Dorsolateral prefrontal cortex (tissue), 122 donors: ENCODE measurements at places on chromosomes 4 and X. TPM values are rescaled to one million over a fixed set of nuclear protein-coding genes. Genes with fewer than 3 reads are reported as not detected.

- DNase-seq, result no peak
These were observed 53.9 kb downstream of the PRPS1 start for GRCh38 chrX:107682256-107682655.

DNA sequence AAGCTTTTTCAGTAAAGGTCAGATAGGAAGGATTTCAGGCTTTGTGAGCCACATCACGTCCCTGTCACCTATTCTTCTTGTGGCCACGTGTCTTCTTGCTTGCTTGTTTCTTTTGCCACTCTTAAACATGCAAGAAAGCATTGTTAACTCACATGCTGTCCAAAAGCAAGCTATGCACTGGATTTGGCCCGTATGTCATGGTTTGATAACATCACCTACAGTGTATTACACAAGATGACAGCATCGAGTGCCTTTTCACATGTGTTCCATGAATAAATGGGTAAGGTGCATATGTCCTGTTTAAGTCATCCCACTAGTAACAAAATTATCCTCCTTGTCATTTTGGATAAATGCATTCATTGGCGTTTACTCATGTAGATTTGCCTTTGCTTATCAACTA is 468.0 kb upstream of the FAT1 start:
- DNase-seq, result no peak

DNA sequence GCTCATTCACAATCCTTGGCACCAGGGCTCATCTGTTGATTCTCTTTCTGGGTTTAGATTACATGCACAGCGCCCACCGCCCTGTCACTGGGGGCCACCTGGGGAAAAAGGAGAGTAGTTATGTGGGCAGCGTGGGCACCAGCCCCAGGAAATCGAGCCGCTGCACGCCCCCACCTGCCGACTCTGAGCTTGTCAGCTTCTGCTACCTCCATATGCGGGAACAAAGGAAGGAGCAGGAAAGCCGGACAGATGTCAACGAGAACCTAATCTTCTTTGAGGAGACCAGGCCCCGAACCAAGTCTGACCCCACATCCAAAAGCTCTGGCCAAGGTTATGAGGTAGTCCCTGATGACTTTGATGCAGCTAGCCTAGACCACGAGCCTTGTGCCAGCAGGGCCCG is 31.0 kb upstream of the PRPS1 start:
- DNase-seq, result no peak

- DNase-seq, result no peak
These were observed 50.4 kb downstream of the TBC1D9 start for GRCh38 chr4:140705625-140706275.

DNA sequence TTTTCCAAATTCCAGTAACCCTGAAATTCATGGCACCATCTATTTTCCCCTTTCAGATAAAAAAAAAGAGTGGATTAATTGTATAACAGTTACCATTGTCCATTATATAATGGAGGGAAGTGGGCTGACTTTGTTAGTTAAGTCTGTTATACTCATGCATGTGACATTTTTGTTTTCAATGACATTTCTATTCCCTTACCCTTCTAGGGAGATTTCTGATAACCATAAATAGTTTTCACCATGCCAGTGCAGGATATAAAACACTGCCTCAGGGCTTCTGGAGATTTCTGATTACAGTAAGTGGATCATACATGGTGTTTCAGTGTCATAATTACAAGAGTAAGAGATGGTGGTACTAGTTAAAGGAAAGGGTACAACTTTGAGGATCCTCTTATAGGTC is 45.5 kb downstream of the SUPT20HL1 start:
- DNase-seq, result no peak

GRCh38 chr4:117777721-117778120 is 256.6 kb upstream of the NDST3 start:
- DNase-seq, result no peak

- no peak for DNase-seq
These were observed 48.0 kb upstream of the LAS1L start for GRCh38 chrX:65582450-65583082.

- DNase-seq, result no peak
These were observed 3.9 kb upstream of the KLHL8 start for GRCh38 chr4:87224141-87224923.

DNA sequence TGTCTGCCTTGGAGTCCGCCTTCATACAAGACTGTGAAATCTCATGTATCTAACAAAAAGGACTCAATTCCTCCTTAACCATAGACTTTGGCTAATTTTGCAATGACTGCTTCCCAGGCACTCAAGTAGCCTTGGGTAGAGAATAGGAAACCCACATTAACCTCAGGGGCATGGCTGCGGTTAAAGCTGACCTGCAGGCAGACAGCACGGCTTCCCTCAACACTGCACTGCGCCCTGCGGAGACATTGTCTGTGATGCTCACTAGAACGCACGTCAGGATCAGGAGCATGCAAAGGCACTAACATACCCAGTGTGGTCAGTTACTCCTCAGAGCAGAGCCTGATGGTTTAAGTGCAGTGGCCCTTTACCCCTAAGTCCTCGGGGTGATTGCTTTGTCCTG is 10.3 kb upstream of the GPR143 start:
- DNase-seq, result no peak

DNA sequence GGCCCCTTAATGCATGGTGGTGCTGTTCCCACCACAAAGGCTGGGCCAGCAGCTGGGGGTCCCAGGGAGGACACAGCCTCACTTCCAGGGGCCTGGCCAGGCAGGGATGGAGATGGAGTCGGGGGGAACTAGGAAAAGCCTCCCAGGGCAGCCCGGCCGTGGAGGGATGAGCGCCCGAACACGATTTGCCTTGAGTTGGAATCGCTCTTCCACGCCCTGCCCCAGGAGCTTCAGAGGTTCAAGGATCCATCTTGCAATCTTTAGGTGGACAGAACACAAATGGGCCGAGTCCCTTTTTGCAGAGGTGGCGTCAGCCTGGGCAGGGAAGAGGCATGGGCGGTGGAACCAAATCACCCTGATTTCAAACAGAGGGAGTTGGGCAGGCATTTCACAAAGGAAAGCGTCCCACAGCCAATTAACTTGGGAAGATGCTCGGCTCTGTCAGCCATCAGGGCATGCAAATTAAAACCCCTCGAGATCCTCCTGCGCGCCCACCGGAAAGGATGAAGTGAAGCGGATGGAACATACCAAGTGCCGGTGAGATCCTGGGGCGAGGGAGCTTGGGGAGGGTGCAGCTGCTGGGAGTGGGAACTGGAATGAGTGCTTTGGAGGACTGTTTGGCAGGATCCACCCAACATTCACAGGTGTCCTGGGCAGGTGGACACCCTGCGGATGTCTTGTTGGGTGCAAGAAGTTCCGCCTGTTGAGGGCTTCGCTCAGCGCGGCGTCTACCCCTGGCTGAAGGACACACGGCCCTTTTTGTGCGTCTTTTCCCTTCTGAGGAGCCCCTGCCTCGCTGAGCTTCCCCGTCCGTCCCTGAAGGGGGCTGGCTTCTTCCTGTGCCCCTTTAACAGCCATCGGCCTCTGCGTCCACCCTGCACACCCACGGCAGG is 75.7 kb downstream of the HTRA3 start:
- DNase-seq, result no peak

DNA sequence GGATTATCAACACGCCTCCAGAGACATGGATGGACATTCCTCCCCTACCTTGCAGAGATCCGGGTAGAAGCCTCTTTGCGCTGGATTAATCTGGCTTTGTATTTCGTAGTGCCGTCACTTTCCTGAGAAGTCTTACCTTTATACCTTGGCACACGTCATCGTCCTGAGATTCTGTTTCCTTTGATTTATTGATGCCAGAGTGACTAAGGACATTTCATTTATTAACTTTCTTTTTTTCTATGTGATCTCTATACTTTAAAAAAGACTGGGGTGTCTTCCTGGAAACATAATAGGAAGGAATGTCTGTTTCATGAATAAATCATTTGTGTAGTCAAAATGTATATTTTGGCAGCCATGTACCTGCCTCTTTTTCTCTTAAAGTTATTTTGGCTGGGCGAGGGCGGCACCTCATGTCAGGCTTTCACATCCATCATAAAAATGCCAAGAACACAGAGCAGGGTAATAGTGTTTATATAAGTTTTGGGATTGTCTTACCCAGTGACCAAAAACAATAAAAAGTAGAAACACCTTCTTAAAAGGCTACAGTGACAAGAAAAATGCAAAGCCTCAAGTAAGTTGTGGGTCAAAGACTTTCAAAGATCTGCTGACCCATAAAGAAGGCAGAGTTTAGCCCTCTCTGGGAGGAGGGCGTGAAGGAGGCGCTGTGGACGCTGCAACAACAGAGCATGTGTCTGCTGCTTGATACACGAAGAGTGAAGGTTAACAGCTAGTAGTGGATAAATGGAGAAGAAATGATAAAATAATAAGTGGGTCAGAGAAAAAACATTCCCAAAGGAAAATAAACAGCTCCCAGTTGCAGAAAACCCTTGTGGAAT is 124.4 kb downstream of the SHROOM3 start:
- DNase-seq, result no peak

- DNase-seq, result no peak
These were observed 55.3 kb upstream of the GNRHR start for GRCh38 chr4:67809502-67809901.

- no peak for DNase-seq
These were observed 41.2 kb downstream of the LONRF3 start for GRCh38 chrX:119015407-119016237.

Gene IL13RA2
- 0.76 TPM for total RNA-seq

Gene TRAPPC11
- total RNA-seq, result 58.4 TPM

Gene TBC1D9
- 35.6 TPM for total RNA-seq

Gene CXCL6
- total RNA-seq, result 0.28 TPM
